ENCODE measurements at places on chromosomes 1 and 21.

- DNase-seq: no peak
These were observed 110.5 kb downstream of the MAST2 start for GRCh38 chr1:45913731-45914501.

DNA sequence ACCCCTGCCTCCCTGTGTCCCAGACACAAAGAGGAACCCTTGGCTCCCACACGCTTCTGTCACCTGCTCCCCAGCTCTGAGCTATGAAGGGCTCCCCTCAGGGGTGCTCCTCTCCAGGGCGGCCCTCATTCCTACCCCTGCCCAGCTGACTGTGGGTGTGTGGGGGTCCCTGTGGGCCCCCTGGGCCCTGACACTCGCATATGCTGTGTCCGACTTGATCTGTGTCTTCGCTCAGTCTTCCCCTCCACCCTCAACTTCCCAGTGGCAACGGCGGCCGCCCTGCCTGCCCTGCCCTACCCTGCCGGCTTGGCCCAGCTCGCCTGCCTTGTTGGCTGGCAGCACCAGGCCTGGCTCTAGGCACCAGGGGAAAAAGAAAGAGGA, 1.2 kb downstream of the KCNQ4 start:
- DNase-seq: no peak

DNA sequence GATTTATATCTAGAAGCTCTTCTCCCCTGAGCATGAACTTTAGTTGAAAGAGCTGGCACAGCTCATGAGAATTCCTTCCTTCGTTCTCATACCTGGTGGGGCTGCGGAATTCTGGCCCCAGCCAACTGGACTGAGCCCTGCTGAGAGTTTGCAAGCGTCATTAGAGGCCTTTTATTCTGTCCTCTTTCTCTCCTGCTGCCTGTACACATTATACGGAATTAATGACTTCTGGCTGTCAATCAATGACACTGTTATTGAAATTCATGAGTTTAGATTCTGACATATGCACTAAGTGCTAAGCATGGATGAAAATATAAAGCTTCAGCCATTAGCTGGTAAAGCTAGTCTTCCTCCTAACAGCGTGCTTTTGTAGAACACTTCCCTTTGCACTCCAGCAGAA, 27.5 kb downstream of the KAZN start:
- no peak for DNase-seq

DNA sequence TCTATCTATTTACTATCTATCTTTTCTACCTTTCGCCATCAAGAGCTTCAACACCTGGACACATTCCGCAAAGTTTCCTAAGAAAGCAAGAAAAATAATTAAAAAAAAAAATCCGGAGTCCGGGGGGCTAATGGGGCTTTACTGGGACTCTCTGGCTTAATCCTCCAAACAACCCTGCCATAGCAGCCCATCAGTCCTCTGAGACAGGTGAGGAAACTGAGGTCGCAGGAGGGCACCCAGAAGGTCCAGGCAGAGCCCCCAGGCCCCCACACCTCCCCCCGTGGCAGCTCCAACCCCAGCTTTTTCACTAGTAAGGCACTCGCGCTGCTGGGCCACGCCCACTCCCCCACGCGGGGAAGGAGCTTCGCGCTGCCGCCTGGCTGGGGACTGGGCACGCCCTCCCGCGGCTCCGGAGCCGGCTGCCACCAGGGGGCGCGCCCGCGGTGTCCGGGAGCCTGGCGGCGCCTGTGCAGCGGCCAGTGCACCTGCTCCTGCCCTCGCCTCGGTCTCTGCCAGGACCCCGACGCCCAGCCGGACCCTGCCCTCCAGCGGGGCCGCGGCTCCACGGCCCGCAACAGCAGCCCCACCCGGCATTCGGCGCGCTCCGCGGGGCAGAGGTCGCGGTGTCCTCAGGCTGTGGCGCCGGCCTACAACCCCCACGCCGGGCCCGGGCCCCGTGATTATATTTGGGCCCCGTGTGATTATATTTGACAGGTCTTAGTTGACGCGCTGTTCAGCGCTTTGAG, 54.1 kb upstream of the SAMD11 start:
- DNase-seq: peak; percentile 55

GRCh38 chr1:52141513-52142219, at the start of gene ZFYVE9:
ZFYVE9 (plus strand) TSS chr1:52142089; CDS start chr1:52233207, 91,118 bp downstream.
- peak; percentile 80 for DNase-seq

- DNase-seq: peak; percentile 36
These were observed 71.4 kb downstream of the MEGF6 start for GRCh38 chr1:3539707-3540425.

DNA sequence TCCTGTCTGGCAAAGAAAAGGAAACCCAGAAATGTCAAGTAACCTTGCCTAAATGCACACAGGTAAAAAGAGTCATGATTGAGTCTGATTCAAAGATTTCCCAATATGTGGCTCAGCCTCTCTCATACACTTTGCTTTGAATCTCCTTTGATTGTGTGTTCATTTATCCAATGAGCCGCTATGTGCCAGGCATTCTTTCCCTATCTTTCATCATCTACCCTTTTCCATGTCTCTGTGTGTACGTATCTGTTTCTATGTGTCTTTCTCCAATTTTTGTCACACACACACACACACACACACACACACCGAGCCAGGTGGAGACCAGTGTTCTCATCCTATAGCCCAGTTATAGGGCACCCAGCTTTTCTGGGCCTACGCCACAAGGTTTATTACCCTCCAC, 35.7 kb upstream of the BCL9 start:
- DNase-seq: no peak

- no peak for DNase-seq
These were observed 85.8 kb downstream of the MRPS6 start for GRCh38 chr21:34158866-34159835.

- DNase-seq: no peak
These were observed 27.0 kb downstream of the IL10RB start for GRCh38 chr21:33293136-33293535.

DNA sequence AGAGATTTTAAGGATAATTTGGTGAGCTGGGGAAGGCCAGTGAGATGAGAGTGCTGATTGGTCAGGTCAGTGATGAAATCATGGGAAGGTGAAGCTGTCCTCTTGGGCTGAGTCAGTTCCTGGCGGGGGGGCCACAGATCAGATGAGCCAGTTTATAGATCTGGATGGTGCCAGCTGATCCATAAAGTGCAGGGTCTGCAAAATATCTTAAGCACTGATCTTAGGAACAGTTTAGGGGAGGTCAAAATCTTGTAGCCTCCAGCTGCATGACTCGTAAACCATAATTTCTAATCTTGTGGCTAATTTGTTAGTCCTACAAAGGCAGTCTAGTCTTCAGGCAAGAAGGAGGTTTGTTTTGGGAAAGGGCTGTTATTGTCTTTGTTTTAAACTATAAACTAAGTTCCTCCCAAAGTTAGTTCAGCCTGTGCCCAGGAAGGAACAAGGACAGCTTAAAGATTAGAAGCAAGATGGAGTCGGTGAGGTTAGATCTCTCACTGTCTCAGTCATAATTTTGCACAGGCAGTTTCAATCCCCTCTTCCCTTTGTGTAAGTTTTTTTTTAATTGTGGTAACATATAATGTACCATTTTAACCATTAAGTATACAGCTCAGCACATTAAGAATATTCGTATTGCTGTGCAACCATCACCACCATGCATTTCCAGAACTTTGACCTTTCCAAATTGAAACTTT, 39.4 kb downstream of the PTAFR start:
- DNase-seq: peak; percentile 65

DNA sequence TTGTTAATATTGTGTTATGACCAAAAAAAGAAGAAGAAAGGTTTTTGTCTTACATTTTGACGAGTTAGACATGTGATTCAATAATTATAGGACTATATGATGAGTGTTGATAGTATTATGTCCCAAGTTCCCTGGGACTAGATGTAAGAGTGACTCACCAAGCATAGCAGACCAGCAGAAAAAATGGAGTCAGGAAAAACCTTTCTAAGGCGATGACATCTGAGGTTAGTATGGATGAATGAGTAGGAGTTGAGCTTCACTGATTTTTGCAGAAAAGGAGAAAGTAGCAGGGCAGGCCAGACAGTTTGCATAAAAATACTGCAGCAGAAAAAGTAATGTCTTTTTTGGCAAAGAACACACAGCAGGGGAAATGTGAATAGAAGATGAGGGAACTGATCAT, 1041.3 kb upstream of the ADGRL4 start:
- peak; percentile 21 for DNase-seq

DNA sequence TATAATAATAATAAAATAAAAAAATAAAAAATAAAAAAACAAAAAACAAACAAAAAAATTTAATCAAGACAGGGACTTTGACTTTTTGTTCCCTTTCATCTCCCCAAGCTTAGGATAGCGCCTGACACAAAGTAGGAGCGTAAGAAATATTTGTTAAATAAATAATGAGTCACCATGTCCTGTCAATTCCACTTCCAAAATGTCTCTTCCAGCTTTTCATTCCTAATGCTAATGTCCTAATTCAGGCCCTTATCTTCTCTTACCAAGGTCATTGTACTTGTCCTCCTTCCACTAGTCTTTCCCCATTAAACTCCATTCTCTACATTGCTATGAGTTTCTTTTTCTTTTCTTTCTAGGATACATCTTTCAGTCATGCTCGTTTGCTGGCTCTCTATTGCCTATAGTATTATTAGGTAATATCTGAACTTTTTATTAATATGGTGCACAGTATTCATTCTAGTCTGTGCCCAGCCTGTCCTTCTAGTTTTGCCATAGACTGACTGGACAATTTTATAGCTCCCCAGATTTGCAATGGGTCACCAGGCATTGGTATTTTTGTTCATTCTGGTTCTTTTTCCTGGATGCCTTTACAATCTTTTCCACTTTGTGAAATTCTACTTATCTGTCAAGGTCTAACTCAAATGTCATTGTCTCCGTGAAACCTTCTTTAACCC, 11.4 kb downstream of the NEXN start:
- peak; percentile 45 for DNase-seq

DNA sequence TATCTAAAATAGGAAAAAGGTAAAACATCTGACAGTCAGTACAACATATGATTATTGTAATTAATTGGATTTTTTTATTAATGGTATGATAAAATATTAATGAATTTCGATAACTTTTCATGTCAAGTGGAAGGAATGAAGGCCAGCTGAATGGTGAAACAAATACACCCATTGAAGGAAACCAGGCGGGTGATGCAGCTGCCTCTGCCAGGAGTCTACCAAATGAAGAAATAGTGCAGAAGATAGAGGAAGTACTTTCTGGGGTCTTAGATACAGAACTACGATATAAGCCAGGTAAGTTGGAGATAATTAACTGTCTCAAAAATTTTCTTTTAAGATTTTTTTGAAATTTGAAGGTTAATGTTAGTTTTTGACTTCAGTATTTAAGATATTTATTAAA, 3.2 kb downstream of the SON start:
- DNase-seq: no peak

DNA sequence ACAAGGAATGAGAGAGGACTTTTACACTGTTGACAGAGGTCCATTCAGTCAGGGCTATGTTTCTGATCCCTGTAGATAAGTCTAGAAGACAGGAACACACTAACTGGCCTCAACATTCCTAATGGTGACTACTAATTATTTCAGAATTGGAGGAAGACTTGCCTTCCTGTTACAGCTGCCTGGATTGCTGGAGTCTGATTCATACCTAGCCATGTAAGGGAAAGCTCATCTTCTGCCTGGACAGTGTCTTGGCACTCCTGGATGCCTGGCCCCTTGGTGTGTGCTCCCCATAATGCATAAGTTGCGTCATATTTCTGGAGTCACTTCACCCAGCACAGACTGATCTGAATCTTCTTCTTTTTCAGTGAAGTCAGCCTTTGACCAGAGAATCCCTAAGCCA, 326.0 kb upstream of the RUNX1 start:
- DNase-seq: peak; percentile 96

GRCh38 chr1:33641104-33641830, 168.8 kb downstream of the ZSCAN20 start:
- no peak for DNase-seq

- DNase-seq: peak; percentile 96
These were observed 42.4 kb upstream of the ROR1 start for GRCh38 chr1:63731117-63732043.

- no peak for DNase-seq
These were observed 238.6 kb downstream of the TRABD2B start for GRCh38 chr1:47758341-47759250.

GRCh38 chr1:194705123-194705854, 1518.9 kb upstream of the B3GALT2 start:
- DNase-seq: peak; percentile 20

DNA sequence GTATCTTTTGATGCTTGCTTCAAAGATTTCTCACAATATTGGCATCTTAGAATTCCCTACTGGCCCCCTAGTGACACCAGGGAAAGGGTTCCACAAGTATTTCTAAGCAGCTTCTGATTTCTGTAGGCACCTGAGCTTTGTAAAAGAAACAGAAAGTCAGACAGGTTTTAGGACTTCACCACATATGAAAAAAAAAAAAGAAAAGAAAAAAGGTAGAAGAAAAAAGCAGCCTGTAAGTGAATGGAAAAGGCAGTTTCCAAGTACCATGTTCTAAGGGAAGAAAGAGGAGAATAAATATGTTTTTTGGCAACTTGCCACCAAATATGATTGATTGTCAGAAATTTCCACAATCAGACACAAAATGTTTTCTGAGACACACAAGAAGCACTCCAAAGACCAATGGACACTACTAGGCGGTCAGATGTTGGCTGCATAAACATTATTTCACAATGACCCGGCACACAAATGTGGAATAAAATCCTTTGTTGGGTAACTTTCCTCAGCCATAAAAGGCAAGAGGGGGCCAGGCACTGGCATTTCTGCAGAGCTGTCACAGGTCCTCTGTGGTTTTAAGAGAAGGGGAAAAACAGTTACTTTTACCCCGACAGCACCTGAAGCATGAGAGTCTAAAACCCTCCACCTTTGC, 12.7 kb upstream of the CPLANE2 start:
- peak; percentile 29 for DNase-seq

DNA sequence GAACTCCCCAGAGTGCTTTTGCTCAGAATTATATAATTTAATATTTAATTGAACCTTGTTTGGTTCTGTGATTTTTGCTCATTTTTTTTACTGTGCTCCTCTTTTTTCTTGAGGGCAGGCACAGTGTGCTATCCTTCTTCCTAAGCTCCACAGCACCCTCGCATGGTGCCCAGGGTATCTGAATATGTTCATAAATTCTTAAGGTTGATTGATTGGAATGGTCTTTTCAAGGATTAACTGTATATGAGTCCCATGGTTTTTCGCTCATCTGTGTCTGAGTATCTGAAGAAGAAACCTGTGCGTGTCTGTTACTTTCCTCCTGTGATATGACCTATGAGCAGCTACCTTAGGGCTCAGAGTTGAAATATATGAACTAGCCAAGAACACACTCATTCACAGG, 393.7 kb downstream of the HLX start:
- DNase-seq: no peak

DNA sequence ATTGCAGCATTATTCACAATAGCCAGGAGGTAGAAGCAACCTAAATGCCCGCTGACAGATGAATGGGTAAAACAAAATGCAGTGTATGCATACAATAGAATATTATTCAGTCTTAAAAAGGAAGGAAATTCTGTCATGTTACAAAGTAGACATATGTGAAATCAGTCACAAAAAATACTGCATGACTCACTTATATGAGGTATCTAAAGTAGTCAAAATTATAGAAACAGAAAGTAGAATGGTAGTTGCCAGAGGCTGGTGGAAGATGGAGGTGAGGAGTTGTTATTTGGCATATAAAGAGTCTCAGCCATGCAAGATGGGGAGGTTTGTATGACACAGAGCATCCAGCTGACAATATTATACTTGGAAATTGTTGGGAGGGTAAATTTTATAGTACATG, 43.0 kb upstream of the EGLN1 start:
- no peak for DNase-seq
